ENCODE measurements at places on chromosomes 3 and 15.

DNA sequence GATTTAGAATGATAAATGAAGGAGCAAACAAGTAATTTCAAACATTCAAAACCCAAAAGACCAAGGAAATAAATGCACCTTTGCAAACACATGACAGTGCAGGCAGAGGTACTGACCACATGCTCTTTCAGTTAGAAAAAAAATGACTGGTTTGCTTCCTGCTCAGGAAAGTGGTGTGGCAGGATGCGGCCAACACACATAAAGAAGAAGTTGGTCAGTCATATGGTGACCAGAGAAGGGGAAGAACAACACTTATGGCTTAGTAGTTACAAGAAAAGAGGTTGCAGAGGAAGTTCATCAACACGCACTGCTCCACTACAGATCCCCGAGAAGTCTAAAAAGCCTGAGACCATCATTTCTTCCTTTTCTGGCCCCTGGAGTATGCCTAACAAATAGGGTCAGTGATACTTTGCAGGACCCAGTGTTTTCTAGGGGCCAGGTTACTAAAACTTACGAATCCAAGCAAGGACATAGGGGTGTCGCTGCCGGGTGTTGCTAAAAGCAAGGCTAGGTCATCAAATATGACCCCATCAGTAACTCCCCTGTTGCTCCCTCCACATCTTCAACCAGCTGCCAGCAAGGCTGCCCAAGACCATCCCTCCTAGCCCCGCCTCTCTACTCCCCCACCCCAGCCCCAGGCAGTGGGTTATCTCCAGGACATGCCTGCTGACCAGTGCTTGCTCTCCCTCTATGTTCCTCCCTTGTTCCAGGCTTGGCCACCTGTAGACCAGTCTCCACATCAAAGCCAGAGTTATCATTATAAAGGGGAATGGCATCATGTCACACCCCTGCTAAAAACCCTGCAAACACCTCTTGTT, 11.2 kb downstream of the ATP8B4 start:
- DNase-seq: no peak

DNA sequence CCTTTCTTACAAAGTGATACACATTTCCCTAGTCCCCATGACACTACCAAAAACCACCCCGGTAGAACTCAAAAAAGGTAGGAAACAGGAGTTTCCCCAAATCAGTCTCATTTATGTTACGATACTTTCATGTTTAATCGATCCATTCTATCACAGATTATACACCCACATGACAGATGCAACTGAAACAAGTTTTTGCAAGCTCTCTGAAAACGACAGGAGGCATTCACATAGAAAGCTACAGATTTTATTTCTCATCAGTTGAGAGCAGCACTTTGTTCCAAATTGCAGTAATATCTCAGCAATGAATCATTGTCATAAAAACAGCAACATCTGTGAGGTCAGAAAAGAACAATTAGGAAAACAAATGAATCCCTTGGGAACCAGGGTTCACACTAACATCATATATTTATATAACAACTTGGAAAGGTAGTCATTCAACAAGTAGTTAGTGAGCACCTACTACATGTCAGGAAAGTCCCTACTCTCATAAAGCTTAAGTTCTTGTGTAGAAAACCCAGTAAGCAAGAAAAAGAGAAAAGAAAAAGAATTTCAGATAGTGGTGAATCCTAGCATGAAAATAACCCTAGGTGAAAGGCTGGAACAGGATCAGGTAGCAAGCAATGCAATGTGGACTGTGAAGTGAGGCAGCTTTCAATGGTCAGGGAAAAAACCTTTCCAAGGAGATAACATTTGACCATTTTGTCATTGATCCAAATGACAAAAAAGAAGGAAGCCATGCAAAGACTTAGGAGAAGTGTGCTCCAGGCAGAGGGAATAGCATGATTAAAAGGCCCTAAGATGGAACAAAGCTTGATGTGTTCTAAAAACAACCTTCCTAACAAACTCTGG, 8.3 kb downstream of the PLD1 start:
- DNase-seq: no peak

DNA sequence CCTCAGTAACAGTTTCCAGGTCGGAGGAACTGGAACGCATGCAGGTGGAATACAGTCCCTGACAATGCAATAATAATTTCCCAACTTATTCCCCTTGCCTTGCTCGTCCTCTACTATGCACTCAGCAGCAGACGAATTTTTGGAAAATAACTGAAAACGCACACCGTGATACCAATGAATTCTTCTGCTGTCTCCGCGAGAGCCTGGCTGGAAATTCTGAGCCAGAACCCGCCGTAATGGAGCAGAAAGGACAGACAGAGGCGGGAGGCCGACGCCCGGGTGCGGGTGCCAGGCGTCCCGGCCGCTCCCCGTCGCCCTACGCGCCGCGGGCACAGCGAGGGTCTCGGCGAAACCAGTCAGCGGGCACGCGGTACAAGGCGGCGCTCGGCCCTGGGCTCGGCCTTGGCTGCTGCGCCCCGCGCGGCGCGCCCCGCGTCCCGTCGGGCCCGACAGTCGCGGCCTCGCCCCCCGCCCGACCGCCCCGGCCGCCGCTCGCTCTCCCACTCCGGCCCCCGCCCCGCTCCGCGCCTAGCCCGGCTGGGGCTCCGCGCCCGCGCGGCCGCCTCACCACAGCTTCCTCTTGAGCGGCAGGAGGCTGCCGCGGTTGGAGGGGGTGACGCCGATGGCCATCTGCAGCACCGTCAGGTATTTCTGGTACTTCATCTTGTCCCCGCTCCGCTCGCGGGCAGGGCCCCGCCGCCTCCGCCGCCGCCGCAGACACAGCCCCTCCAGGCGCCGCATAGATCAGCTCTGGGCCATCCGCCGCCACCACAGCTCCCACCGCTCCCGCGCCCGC, 114.5 kb upstream of the GOLGA8J start:
- peak; percentile 67 for DNase-seq

DNA sequence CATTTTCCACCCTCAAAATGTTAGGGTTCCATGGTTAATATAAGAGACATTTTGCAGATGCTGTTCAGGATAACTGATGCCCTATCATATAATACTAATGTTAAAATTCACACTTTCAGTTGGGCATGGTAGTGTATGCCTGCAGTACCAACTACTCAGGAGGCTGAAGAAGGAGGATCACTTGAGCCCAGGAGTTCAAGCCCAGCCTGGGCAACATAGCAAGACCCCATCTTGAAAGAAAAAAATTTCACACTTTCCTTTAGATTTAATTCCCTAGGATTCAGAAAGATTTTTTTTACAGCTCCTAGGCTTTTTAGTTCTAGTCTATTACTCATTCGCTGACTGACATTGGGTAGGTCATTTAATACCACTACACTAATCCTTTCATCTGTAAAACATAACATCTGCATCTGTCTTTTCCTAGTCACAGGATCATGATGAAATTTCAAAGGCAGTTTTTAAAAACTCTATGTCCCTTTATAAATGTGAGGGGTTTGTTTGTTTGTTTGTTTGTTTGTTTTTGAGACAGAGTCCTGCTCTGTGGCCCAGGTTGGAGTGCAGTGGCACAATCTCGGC, 103.7 kb downstream of the MYO5A start:
- no peak for DNase-seq

GRCh38 chr15:65338823-65339222, 34.3 kb downstream of the RNU5B-1 start:
- no peak for DNase-seq

DNA sequence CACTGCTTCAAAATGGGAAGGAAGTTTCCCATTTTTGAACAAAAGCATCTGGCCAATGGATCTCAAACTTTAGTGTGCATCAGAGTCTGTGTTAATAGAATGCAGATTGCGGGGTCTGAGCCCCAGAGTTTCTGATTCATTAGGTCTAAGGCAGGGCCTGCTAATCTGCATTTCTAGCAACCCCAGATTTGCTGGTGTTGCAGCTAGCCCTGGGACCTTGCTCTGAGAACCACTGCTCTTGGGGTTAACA, 30.7 kb upstream of the USP3 start:
- DNase-seq: no peak

DNA sequence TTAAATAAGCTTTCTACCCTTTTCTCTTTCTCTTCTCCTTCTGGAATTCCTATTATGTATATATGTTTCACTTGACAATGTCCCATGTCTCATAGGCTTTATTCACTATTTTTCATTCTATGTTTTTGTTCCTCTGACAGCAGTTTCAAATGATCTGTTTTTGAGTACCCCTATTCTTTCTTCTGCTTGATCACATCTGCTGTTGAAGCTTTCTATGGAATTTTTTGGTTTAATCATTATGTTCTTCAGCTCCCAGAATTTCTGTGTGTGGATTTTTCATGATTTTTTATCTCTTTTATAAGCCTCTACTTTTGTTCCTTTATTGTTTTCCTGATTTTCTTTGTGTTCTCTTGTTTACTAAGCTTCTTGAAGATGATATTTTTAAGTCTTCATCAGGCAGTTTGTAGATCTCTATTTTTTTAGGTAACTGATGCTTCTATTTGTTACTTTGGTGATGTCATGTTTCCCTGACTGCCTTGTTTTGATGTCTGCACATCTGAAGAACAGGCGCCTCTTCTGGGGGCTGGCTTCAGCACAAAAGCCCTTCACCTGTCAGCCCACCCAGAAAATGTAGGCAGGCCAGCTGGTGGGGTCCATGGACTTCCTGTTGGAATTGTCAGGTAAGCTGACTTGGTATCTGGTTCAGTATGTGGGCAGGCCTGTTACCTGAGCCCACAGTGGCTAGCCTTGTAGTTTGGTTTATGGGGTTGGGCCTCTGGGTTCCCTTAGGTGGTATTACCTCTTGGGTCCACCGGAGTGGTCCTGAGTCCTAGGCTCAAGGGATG, 15.8 kb downstream of the FAM227B start:
- no peak for DNase-seq

DNA sequence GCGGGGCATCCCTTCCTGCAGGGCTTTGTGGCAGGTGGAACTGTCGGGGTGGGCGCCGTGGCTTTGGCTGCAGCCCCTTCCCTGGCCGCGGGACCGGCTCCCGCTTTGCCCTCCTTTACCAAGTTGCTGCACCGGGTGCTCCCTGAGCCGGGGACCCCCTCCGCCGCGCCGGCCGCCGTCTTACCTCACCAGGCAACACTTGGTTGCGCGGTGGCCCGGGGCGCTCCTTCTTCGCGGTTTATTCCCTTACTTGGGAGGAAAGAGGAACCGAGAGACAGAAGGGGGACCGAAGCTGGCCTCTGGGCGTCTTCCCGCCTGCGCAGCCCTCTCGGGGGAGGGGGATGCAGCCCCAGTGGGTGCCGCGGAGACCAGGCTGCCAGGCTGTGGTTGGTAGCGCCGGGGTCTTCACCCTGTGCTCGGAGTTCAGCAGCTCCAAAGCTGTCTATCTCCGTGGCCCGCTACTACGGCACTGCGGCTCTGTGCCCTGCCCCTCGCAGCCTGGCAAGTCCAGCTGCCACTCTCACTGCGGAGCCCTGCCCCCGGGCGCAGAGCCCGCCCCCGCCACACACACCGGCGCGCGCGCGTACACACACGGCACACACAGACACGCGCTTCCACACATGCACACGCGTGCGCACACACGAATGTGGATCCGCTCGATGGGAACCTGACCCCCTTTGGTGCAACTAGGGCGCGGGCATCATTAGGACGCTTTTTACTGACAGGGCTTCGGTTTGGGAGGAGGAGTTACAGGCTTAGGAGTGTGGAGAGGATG, at the start of gene DGKG:
TSS of gene DGKG (minus strand) at position 473 of the 775 bp plus-strand sequence. CDS start 41,775 bp downstream, outside the sequence.
- DNase-seq: peak; percentile 84
